NCI-H2081 (cell line): ENCODE measurements at places on chromosomes 16 and 17.

DNA sequence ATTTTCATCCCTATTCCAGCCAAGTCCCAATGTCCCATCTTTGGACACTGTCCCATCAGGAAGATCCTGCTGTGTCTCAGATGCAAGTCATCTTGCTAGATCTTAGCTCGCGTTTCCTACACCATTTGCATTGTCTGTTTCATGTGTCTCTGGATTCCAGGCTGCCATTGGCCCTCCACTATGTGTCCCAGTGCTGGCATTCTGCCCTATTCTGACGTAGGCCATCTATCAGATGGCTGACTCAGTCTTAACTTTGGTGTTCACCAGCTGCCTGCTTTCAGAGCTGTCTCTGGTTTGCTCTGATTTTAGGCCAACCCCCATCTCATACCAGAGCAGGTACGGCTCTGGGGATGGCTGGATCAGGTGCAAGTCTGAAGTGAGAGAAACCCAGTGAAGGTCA is 300.9 kb upstream of the ASIC2 start:
- DNase-seq: no peak

GRCh38 chr17:59513934-59514841 is 51.2 kb upstream of the DHX40 start:
- DNase-seq: peak; percentile 98

DNA sequence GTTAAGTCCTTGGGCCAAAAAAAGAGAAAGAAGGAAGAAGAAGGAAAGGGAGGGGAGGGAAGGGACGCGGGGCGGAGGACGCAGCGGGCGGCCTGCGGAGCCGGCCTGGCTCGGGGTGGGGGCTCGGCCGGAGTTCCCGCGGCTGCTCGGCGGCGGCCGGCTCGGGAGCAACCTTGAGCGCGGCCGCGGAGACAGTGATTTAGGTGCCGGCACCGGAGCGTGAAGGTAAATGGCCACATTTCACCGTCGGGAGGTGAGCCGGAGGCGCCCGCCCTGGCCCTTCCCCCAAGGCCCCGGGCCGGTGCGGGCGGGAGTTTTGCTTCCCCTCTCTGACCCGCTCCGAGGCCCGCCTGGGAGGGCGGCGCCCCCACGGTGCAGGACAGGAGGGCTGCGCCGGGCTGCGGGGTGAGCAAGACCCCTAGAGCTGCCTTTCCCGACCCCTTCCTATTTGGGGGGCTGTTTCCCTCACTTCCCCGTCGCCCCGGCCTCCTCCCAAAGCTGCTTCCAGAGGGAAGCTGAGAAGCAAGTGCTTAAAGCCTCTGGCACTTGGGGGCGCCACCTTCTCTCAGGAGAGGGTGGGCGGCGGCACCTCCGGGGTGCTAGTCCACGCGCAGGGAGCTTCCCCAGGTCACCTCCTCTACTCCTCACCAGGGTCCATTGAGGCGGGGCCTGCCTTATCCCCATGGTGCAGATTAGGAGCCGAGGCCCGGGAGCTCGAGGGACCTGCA is 56.5 kb downstream of the MRM1 start:
- no peak for DNase-seq

DNA sequence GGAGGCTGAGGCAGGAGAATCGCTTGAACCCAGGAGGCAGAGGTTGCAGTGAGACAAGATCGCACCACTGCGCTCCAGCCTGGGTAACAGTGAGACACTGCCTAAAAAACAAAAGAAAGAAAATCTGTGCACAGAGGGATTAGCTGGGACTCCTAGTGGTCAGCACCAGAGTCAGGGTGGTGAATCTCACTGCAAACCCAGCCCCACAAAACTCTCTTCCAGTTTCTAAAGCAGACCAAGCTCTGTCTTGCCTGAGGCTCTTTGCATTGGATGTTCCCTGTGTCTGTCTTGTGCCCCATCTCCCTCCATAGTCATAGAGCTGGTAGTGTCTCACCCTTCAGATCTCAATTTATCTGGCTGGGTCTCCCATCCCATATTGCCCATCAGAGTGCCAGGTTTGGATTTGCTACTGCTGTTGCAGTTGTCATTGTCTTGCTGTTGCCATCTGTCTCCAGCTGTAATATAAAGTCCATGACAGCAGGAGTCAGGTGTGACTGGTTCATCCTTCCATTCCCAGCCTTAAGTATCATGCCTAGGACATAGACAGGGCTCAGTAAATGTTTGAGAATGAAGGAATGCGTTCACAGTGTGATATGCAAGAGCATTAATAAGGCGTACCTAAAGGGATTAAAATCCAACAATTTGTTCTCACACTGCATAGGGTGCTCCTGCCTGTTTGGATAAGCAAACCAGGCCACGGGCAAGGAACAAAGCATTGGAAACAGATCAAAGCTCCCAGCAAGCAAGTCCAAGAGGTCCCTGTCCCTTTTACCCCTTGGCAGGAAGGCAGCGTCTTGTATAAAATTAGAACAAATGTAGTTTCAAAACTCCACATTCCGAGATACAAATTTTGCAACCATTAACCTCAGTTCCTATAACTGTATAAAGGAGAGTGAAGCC is 614.6 kb upstream of the CDH5 start:
- no peak for DNase-seq

DNA sequence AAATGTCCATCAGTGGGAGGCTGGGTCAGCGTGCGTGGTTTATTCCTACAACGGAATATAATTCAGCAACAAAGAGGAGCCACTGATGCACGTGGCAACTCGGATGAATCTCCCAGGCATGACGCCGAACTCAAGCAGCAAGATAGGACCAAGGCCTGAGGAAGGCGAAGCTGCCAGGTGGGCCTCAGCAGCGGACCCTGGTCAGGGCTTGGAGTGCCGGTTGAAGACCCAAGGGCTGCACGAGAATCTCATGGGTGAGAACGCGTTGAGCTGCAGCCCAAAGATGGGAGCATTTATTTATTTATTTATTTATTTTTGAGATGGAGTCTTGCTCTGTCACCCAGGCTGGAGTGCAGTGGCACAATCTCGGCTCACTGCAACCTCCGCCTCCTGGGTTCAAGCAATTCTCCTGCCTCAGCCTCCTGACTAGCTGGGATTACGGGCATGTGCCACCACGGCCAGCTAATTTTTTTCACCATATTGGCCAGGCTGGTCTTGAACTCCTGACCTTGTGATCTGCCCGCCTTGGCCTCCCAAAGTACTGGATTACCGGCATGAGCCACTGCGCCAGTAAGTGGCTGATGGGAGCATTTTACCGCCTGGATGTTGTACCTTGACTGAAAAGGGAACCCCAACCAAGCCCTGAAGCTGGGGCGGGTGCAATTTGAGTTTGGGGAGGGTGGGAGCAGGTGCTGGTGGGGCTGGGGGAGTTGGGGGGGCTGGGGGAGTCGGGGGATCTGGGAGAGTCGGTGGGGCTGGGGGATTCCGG is 18.1 kb upstream of the BAHCC1 start:
- DNase-seq: no peak
